T47D (cell line): ENCODE measurements at places on chromosomes 1 and 21.

GRCh38 chr1:39105061-39105840, 79.1 kb downstream of the NDUFS5 start:
- peak; percentile 66 for DNase-seq

GRCh38 chr1:54453022-54453421, 46.8 kb upstream of the SSBP3 start:
- no peak for DNase-seq

GRCh38 chr1:204866051-204866596, 4.5 kb upstream of the NFASC start:
- DNase-seq, result no peak

GRCh38 chr1:184035719-184036516, 1.6 kb downstream of the COLGALT2 start:
- peak; percentile 34 for DNase-seq

DNA sequence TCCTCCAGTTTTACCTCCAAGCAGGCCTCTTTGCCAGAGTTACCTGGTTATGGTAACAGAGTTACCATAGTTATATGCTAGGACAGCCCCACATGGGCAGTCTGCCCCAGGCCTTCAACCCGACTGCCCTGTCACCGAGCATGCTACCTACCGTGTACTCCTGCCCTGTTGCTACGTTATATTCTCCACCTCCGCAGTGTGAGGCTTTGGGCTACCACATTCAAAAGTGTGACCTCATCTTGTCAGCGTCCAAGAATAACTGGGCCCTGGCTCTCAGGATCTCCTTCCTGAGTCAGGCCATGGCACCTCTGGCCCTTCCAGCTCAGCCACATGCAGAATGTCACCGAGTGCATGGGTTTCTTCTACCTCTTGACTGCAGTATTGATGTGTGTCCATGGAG, 8.9 kb downstream of the MAPKAPK2 start:
- no peak for DNase-seq

DNA sequence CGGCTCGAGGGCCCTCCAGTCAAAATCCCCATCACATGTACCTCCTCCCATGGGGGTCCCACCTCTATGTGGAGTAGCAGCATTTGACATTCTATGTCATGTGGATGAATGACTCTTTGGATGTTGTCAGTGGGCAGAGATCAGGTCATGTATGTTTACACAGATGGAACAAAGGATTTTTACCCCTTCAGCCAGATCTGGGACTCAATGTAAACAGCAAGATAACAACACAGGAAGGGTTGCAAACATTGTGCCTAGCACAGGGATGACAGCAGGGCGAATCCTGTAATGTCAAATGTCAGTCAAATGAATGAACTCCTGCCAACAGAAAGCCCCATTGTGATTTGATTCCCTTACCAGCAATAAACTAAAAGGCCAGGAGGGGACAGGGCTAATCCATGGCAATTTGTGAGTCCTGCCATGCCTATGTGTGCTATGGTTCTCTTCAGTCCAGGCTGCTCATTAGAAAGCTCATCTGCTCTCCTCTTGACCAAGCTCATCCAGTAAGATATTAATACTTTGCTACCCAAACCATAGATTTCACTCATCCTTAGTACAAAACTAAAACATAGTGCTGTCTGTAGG, 60.3 kb downstream of the PGBD5 start:
- peak; percentile 16 for DNase-seq

DNA sequence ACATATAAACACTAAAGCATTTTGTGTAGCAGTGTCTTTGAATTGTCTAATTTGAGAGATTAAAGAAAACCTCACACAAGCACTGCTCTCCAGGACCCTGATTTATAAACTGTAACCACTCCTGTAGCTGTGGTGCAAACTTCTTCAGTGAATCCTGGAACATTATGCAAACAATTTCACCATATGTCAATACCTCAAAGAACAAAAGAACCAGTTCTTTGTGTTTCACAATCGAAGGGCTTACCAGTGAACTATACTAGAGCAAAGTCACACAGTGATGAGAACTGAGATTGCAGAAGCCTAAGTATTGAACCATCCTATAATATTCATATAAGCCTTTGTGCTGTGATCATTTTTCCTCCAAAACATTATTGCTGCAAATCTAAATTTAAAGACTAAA, 21.5 kb downstream of the DPH5 start:
- DNase-seq, result peak; percentile 80

DNA sequence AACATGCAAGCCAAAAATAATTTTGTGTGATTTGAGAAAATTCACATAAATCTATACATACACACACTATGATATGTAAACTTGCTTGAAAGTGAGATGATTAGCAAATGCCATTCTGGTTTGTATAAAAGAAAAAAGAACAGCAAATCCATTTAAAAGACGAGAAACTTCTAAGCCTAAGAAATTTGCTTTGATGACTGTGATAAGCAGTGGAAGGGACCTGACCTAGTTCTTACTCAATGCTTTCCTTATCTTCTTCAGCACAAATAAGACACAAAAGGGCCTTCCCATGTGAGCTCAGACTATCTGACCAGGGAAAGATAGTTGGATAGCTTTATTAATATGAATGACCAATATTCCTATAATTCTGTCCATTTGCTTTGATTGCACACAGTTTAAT, 25.3 kb upstream of the NMNAT2 start:
- DNase-seq, result no peak

DNA sequence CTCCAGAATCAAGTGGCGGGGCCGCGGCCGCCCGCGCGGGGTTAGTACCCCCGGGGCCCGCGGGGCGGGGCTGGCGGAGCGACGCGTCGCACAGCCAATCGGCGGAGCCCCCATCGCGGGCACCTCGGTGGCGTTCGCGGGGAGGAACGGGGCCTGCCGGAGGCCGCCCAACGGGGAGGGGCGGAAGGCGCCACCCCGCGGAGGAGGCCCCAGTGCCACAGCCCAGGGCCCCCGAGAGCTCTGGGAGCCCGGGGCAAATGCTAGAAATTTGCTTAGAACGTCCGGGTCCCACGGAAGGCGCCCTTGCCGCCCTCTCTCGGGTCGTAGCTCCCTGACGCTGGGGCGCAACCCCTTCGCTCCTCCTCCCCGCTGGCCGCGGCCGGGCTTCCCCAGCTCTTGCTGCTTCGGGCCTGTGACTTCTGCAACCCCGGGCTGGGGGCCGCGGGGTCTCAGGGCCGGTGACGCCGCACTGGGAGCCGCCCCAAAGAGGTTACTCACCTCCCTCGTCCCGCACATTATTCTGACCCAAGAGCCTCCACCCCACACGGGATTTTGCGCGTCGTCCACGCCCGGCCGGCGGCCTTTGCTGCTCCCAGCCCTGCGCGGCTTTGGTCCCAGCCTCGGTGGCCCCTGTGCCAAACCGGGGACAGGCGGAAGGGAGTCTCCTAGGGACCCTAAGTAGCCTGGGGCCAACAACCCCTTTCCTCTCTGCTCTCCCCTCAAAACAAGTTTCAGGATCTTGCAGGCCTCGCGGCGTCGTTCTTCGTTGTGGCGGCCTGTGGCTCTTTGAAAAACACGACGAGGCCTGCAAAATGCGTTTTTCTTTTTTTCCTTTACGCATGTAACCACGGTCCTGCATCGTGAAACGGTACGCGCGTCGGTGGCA, at the start of gene RUNX3:
Gene RUNX3, minus strand, starts transcription at position 17 of the 886 bp plus-strand sequence. CDS start 408 bp downstream, outside the sequence.
- no peak for DNase-seq

GRCh38 chr1:17437260-17437579, 2.3 kb downstream of the RCC2 start:
- no peak for DNase-seq

DNA sequence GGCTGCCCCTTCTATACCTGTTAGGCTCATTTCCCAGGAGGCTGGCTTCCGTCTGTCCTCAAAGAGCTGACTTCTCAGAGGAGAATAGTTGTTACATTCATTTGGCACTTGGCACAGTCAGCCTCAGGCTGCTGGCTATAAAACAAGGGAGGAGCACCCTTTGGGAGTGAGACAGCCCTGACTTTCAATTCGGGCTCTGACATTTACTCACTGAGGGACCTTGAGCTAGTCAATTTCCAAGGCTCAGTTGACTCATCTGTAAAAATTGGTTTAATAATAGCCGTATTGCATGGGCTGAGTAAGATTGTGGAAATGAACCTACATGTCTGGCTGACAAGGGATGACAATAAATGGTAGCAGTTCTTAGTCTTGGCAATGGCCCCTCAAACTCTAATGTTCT, 13.7 kb downstream of the ALX3 start:
- no peak for DNase-seq

DNA sequence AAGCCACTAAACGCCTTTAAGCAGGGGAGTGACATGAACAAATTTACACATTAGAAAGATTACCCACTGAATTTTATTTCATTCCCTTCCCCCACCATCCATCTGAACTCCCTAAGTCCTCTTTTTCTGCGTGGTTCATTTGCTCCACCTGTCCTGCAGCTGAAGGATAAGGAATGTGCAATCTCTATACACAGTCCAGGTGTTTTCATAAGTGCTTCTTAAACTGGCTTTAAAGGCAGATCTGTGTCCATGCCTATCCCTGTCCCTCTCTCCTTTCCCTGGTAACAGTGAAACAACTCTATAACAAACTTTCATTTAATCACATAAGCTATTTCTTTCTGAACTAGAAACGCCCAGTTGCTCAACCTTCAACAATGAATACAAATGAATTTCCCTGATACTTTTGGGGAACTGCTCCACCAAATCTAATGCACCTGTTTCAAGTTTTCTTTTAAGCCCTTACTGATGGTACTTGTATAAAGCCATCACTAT, 8.4 kb downstream of the GSTM3 start:
- DNase-seq, result no peak
